ENCODE measurements at places on chromosomes 2 and 18. TPM values are rescaled to one million over a fixed set of nuclear protein-coding genes. Genes with fewer than 3 reads are reported as not detected.

The RAD51AP2 gene
- not detected for total RNA-seq

The LYPD6B gene
- total RNA-seq = 2.4 TPM

The WNT6 gene
- total RNA-seq = not detected

The SYT4 gene
- not detected for total RNA-seq

The DUSP2 gene
- 1.2 TPM for total RNA-seq

The IL1RN gene
- total RNA-seq = not detected

The AOX1 gene
- 90.5 TPM for total RNA-seq

The TMEM200C gene
- under 0.01 TPM for total RNA-seq

The TRIM54 gene
- not detected for total RNA-seq
